Nucleus accumbens (tissue), 56 donors: ENCODE measurements at places on chromosomes 11 and 22.

GRCh38 chr11:16167706-16168487 is 188.4 kb downstream of the SOX6 start:
- DNase-seq: no peak

DNA sequence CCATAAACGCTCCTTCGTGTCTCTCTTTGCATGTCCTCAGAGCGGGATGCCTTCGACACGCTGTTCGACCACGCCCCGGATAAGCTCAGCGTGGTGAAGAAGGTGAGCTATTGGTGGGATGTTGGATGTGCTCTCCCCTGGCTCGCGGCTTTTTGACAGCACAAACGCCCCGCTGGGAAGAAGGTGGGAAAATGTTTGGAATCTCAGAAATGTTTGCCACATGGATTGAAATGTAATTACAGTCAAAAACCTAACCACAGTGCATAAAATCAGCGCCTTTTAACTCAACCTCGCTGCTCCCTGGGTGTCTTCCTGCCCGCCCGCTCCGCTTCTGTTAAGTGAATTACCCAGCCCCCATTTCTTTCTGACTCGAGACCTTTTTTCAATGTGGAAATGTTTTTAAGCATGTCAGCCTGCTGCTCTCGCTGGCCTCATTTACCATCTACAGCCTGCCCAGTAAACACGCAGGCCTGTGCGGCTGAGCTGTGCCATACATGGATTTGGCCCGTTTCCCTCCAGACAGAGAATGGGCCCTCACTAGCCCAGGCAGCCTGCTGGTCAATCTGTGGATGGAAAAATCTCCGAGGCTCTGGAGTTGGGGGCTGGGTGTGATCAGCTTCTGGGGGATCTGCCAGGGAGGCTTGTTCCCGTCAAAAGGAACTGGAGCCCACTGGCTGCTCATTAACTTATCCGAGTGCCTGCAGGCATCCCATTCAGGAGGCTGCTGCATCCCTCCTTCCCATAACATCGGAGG is 32.7 kb upstream of the PARVG start:
- DNase-seq: no peak

- no peak for DNase-seq
Observed at GRCh38 chr11:18844753-18845367, 53.3 kb upstream of the PTPN5 start.

GRCh38 chr22:34296461-34296860 is 376.2 kb upstream of the LARGE1 start:
- DNase-seq: no peak

DNA sequence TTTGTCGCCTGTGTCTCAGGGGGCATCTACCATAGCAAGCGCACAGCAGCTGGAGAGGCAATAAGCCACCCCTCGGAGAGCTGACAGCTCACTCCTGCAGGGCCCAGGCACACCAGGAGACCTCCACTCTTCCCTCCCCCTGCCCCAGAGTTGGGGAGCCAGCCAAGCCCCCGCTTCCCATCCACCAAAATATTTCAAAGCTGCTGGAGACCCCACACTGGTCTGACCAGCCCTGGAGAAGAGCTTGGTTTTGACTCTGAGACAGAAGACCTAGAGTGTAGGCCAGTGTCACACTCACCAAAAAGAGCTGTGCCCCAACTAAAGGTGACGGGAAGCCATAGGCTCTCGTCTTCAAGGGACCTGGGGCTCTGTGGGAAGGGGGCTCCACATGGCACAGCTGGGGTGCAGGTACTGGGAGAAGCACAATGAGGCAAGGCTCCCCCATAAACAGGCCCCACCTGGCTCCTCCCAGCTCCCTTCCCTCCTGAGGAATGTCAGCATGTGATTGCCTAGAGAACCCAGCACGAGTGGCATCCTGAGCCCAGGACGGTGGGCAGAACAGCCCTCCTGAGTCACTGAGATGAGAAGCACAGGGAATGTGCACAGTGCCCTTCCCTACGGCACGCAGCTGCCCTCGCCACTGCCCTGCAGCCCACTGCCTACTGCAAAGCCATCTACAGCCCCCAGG is 5.8 kb upstream of the GNAZ start:
- DNase-seq: no peak

DNA sequence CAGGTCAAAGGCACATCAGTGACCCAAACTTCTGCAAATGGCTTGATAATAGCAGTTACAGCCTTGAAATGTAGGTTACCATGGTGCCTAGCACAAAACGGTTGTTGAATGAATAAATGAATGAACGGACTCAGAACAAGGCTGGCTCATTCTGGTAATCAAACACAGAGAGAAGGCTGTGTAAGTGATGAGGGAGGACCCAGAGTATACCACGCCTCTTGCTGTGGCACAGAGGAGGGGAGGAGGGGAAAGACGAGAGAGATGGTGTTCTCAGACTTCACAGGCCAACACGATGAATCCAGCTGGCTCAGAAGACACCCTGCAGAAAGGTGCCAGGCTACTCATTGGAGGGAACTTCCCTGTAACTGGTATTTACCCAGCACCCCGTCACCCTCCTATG is 38.3 kb downstream of the PC start:
- DNase-seq: no peak

DNA sequence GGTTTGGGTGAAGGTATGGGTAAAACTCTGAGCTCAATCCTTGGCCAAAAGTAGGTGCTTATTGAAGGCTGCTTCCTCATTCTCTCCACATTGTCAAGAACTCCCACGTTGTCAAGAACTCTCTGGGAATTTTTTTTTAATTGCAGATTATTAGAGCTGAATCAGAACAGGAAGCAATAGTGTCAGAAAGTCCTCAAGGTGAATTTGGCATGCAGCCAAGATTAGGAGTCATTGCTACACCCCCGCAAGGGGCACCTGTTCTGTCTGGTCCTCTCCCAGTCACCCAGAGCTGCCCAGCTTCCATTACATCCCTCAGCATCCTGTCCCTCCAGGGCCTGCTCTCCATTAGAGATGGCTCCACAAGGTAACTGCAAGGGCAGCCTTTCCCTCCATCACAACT is 996.5 kb downstream of the OPCML start:
- no peak for DNase-seq

GRCh38 chr22:45867118-45867905 is 109.7 kb downstream of the WNT7B start:
- no peak for DNase-seq

- no peak for DNase-seq
Observed at GRCh38 chr22:50076646-50077535, 8.3 kb downstream of the MLC1 start.

GRCh38 chr22:49087198-49087597 is 740.5 kb downstream of the BRD1 start:
- no peak for DNase-seq

- DNase-seq: no peak
Observed at GRCh38 chr11:62974848-62975522, 9.8 kb downstream of the SLC22A6 start.

- no peak for DNase-seq
Observed at GRCh38 chr11:126135235-126136176, 72.8 kb upstream of the CDON start.

- no peak for DNase-seq
Observed at GRCh38 chr11:134742956-134743819, 331.1 kb upstream of the B3GAT1 start.

GRCh38 chr11:6025056-6025455 is 5.5 kb downstream of the OR56A1 start:
- no peak for DNase-seq

GRCh38 chr11:2217211-2218030 is 45.8 kb upstream of the TH start:
- no peak for DNase-seq

DNA sequence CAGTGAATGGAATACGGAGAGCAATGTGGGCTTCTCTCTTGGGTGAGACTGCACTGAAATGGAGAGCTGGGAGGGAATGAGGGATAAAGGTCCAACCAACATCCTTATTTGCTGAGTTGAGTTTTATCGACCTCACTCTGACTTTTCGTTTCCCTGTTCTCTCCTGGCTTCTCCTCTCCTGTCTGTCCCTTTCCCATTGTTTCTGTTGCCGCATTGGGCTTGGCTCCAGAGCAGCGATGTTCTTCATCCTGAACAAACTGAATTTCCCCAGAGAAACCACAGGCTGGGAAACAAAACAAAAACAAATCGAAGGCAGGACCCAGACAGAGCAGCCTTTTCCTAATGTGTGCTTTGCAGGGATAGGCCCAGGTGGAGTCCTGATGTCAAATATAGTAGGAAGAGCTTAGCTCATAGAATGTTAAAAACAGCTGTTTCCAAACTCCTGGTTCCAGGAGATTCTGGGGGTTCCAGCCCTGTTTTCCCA is 30.0 kb downstream of the MOV10L1 start:
- DNase-seq: no peak

DNA sequence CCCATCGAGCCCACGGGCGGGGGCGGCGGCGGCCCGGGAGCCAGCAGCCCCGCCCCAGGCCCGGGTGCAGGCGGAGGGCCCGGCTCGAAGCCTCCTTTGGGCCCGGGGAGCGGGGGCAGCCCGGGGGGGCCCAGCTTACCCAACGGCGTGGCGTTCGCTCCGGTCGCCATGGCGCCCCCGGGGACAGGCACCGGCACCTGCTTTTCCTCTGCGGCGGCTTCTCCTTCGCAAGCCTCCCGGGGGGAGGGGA is 194 bp downstream of the SF1 start:
- no peak for DNase-seq

DNA sequence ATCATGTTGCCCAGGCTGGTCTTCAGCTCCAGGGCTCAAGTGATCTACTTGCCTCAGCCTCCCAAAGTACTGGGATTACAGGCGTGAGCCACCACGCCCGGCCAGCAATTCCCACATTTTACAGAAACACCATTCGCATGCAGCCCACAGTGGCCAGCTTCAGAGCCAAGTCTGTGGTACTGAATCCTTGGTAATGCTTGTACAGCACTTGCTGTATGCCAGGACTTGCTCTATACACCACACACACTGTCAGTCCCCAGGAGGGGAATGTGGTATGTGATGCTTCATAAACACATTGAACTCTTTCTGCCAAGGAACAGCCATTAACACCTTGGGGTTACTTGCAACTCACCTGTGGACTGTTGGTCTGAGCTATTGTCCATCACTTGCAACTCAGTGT is 119.4 kb downstream of the MED15 start:
- no peak for DNase-seq

DNA sequence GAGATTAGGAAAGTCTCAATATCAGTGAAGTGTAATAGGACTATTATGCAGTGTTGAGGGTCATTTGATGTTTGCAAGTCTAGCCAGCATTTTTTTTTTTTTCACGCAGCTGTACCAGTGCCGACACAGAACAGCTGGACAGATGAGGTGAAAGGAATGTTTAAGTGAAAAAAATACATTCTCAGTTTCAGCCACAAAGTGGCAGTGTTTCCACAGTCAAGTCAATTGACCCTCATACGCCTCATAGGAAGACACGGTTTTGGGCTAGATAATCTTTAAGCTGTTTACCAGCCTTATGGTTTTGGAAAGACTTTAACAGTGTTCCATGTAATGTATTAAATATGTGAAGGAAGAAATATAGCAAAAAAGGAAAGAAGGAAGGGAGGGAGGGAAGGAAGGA is 349.9 kb upstream of the ANO3 start:
- DNase-seq: no peak

- peak; percentile 13 for DNase-seq
Observed at GRCh38 chr11:4181782-4182721, 87.5 kb downstream of the RRM1 start.

GRCh38 chr11:63940786-63941185 is 2.0 kb downstream of the NAA40 start:
- DNase-seq: no peak

- DNase-seq: no peak
Observed at GRCh38 chr22:46609724-46610201, 10.4 kb upstream of the GRAMD4 start.

GRCh38 chr11:78759071-78759470 is 184.4 kb upstream of the NARS2 start:
- no peak for DNase-seq

- DNase-seq: no peak
Observed at GRCh38 chr22:22689621-22690345, 45.4 kb downstream of the GGTLC2 start.

GRCh38 chr11:114152785-114153184 is 93.3 kb downstream of the ZBTB16 start:
- no peak for DNase-seq

GRCh38 chr11:88288560-88288959 is 49.0 kb downstream of the CTSC start:
- DNase-seq: no peak

GRCh38 chr11:69123593-69124545 is 31.9 kb upstream of the SMIM38 start:
- DNase-seq: no peak

DNA sequence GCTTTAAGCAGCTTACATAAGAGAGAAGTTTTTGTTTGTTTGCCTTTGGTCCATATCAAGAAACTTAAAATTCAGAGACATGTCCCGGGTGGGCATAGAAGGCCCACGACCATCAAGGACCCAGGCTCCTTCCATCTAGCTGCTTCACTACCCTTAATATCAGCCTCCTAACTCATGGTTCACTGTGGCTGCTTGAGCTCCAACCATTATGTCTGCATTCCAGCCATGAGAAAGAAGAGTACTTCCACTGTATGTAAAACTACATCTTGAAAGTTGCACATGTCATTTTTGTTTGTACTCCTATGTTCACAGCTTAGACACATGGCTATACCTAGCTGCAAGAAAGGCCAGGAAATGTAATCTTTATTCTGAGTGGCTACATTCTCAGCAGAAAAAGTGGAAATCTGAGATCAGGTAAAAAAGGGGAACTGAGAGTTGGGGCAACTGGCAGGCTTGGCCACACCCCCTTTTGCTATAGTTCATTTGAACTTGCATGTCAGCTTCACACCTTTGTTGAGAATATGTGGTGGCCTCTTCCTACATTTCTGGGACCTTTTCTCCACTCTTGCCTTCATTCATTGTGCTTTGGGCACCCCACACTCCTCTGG is 81.3 kb upstream of the TP53I11 start:
- no peak for DNase-seq

DNA sequence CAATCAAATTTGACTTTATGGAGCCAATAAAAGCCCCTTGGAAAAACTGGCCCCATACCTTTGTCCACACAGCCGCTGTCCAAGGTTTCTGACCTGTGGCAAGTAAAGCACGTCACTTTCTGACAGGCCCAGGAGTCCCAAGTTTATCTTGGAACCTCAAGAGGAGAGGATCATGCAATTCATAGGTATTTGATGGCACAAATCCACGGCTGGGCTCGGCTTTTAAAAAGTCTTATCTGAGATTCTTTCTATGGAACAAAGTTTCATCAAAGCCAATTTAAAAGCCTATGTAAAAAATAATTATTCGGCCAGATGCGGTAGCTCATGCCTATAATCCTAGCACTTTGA is 13.6 kb downstream of the TMEM138 start:
- DNase-seq: no peak

GRCh38 chr11:122209619-122210366 is 93.8 kb upstream of the BLID start:
- DNase-seq: peak; percentile 41

DNA sequence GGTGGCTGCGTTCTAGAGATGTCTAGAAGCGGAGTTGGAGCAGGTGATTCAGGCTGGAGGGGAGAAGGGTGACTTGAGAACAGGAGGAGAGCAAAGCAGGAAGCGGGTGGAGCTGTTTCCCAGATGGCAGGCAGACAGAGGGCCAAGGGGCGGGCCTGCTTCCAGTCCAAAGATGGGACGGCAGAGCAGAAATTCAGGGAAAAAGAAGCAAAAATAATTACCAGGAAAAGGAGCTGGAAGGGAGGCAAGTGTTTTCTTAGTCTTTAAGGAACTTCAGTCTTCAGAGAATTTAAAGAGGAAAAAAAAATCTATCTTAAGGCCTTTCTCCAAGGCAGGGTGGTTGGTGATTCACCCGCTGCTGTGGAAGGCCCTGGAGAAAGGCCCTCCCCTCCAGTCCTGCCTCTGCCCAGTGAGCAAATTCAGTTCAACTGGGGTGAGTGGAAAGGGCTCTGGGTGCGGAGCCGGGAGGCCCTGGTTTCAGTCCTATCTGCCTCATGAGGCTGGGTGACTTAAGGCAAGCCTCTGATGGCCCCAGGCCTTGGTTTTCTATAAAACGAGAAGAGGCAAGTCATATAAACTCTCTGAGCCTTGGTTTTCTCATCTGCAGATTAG is 4.5 kb upstream of the CREB3L1 start:
- DNase-seq: no peak
